ENCODE measurements at places on chromosomes 2 and 18. TPM values are rescaled to one million over a fixed set of nuclear protein-coding genes. Genes with fewer than 3 reads are reported as not detected.

GRCh38 chr18:68779169-68779568, 18.7 kb upstream of the CCDC102B start:
- no peak for DNase-seq

The IL1B gene
- total RNA-seq: not detected

DNA sequence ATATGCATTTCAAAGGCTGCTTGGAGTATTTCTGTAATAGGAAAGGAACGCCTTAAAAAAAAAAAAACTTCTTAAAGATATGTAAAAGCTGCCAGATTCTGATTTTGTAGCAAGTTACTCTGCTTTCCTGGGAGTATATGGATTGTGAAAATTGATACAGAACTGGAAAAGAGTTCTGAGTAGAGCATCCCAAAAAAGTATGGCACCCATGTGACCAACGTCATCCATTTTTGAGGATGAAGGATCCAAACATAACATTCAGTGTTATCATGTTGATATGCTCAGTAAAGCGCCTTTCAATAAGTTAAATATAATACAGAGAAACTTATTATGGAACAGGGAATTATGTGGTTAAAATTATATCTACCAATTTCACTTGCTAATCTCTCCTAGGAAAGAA, 978.4 kb upstream of the POU3F3 start:
- DNase-seq: no peak

The KLHL41 gene
- 1.4 TPM for total RNA-seq

DNA sequence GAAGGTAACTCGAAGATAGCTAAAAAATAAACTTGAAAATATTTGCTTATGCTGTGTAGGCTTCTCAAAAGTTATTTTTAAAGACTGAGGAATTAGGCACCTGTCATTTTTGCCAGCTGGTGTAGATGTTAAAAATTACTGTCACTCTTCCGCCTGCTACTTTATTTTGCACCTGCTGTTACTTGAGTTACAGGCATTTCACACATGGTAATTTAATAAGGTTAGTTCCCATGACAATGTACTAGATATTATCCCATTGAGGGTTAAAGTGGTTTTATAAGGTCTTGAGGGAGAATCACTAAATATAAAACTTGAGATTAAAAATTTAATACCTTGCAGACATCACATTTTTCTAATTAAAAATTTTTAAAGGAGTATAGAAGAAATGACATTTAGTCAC, 26.6 kb downstream of the MYL1 start:
- DNase-seq: no peak

- no peak for DNase-seq
Measured at GRCh38 chr18:59388817-59389216, 29.8 kb upstream of the LMAN1 start.

- DNase-seq: no peak
Measured at GRCh38 chr2:168639441-168639898, 163.0 kb upstream of the NOSTRIN start.

DNA sequence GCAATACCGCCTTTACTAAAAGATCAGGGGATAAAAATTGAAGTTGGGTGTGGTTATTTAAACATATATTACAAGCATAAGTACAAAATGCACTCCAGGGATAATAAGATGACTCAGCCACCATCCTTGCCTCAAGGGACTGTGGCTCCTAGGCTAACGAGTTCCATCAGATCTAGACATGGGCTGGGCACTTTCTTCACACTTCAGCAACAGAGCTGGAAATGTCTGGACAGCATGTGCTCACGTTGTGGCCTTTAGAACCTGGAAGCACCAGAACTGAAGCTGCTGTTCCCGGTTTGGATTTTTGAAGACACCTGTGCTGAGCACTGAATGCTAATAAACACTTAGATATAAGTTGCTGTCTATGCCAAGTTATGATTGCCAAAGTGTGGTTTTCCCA, 384.2 kb upstream of the SALL3 start:
- no peak for DNase-seq

- no peak for DNase-seq
Measured at GRCh38 chr2:150769421-150769820, 282.0 kb upstream of the RND3 start.

The PID1 gene
- 1.8 TPM for total RNA-seq

The ARL4C gene
- 16.4 TPM for total RNA-seq

GRCh38 chr2:40412456-40412855, 39.4 kb downstream of the SLC8A1 start:
- no peak for DNase-seq

DNA sequence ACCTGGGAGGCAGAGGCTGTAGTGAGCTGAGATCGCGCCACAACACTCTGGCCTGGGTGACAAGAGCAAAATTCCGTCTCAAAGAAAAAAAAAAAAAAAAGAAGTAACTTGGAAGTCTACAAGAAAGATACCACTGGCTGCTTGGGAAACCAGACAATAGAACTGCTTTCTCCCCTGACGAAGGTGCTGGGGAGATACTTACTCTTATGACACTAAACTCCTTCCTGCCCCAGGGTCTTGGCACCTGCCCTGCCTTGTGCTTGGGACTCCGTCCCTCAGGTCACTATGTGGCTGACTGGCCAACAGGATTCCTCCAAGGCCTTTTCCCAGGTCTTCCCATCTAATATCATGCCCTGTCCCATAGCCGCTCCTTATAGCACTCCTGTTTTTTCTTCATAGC, 30.7 kb downstream of the INPP5D start:
- no peak for DNase-seq

DNA sequence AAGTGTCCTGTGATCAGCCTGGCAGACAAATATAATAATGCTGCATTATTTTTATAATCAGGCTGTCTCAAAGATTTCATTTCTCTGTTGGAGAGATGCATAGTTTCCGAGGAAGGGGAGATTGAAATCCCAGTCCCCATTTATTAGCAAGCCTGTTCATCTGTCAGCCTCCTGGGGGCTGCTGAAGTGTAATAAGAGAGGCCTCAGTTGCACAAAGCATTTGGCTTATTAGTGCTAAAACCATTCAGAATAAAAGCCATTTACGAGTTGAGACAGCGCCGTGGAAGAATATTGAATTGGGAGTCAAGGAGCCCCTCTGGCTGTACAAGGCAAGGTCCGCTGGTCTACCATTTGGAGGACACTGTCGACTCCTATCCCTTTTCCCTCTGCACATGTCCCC, 6.1 kb downstream of the GPR39 start:
- no peak for DNase-seq

Data from chondrocyte (in vitro differentiated cells).